ENCODE measurements at places on chromosomes 2 and 18. TPM values are rescaled to one million over a fixed set of nuclear protein-coding genes. Genes with fewer than 3 reads are reported as not detected.

- DNase-seq, result no peak
Measured at GRCh38 chr18:45765796-45766195, 41.8 kb downstream of the SLC14A1 start.

DNA sequence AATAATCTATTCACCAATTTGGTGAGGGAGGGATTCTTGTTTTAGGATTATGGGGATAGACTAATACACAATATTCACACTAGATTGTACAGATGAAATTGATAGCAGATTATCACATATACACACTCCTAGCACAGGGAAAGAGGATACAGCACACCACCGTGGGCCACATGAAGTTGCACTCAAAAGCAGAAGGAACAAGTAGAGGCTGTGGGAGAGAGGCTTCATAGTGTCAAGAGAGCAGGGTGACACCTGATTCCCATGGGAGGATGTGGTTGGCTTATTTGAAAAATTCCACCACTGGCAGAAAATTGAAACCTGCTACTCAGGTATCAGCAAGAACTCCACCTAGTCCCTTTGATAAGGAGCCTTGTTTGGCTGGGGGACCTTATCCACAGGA lies 395.6 kb downstream of the SPAG16 start:
- DNase-seq, result no peak

GRCh38 chr2:143357966-143358365 lies 228.7 kb downstream of the ARHGAP15 start:
- DNase-seq, result no peak

DNA sequence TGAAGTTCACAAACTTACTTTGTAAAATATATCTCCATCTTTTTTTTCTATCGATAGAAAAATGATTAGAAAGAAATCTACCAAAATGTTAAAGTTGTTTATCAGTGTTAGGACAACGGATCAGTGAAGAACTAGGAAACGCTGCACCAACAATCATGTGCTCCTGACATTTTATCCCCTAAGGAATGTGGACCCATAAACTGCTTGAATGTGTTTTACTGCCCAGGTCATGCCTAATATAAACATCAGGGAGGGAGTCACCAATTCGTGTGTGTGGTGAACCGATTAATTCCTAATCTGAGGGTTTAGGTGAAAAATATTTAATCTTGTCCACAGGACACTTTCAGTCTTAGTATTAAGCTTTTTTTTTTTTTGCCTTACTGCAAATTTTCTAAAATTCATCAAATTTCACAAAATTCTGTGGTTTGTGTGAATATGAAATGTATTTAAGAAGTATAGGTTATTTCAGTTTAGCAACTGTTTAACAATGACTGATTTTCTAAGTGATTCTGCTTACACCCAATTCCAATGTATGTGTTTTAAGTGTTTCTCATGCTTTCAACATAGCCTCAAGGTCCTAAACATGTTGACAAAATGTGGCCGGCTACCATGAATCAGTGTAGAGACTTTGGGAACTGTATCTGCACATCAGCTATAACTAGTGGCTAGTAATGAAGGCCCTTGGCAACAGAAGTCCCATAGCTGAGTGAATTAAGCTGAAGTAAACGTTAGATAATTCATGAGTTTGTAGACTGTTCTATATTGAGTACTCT lies 11.1 kb upstream of the KIDINS220 start:
- DNase-seq, result no peak

Gene SLC9A2
- not detected for total RNA-seq

DNA sequence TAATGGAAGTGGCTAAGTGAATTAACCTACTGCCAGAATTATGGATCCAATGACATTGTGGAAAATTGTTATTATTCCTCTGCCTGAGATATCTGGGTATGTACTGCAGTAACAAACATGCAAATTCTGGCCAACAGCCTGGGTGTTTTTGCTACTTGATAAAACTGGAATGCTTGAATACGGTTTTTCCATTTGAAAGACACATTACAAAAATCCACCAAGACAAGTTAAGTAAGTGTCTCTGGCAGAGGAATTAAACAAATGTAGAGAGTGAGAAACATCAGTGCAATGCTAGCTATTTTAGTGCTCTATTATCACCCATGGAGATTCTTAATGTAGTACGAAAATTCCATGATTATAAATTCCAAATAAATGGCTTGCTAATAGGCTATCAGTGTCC lies 312.4 kb upstream of the MEIS1 start:
- DNase-seq, result no peak

DNA sequence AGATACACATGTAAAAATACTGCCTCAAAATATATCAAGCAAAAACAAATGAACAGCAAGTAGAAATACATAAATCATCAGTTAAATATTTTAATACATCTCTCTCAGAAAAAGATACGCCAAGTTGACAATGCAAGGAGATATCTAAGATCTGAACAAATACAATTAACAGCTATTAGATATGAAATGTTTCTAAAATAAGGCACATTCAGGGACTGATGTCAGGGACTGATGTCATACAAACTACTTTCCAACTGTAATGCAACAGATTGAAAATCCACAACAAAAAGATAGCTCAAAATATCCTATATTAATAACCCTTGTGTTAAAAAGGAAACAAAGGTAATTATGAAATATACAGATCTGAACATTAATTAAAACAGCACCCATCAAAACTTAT lies 51.7 kb downstream of the TLK1 start:
- DNase-seq, result no peak

- no peak for DNase-seq
Measured at GRCh38 chr2:17107151-17107550, 411.1 kb downstream of the RAD51AP2 start.

- DNase-seq, result no peak
Measured at GRCh38 chr2:230748087-230748486, 35.4 kb downstream of the CAB39 start.
